ENCODE measurements at places on chromosomes 5 and 9.

DNA sequence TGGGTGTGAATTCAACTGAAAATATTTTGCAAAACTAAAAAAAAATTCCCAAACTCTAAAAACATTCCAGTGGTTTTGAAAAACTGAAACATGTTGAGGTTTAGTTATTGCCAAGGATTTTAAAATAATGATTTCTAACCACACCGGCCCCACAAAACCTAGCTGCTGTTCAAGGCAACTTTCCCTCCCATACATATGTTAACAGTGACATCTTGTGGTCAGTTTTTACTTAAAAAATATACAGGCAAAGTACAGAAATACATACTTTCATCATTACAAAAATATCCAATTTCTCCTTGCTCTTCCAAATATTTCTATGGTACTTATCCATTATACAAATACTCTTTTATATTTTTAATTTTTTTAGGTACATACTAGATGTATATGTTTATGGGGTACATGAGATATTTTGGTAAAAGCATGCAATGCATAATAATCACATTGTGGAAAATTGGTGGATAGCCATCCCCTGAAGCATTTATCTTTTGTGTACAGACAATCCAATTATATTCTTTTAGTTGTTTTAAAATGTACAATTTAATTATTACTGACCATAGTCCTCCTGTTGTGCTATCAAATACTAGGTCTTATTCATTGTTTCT lies 34.4 kb upstream of the MRPS30 start:
- DNase-seq = no peak

DNA sequence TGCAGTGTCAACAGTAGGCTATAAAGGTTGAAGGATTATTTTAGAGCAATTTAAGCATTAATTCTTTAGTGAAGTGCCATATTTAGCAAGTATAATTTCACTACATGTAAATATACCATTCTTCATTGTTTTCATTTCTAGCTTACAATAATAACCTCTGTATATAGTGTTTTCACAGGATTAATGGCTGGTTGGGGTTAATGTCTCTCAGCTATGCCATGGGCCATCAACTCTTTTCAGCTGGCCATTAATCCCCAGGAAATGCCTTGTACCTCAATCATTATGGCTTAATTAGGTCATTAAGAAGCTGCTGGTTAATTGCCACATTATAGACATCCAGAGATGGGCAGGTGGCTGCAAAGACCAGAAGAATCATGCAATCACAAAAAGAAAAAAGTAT lies 715.1 kb downstream of the MAT2B start:
- DNase-seq = no peak

DNA sequence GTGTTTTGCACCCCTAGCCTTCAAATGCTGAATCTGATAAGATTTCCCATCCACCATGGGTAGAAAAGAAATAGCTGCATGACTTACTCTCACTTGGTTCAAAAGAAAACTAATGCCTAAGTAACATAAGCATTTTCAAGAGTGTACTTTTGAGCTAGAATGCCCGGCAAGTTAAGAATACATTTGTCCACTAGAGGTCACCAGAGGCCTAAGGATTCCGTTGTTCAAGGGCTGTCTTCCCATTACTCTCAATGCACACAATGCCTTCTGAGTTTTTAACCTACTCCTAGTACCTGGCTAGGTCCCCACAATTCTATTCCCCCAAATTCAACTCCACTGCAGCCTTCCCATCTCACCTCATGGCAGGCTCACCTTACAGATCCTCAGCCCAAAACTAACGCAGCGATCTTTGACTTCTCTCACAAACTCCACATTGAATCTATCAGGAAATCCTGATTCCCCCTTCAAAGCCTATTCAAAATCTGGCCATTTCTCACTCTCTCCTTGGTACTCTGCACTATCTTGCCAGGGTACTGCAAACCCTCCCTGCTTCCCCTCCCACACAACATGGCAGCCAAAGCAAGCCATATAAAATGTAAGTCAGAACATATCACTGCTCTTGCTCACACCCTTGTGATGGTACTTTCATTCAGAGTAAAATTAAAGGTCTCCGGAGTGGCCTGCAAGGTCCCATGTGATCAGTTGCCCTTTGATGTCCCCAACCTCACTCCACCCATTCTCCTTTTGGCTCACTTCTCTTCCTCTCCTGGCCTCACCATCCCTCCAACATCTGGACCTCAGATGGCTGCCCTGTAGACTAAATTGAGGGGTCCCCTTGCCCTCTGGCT lies 13.4 kb downstream of the OXCT1 start:
- DNase-seq = peak; percentile 46

- no peak for DNase-seq
Measured at GRCh38 chr5:95966005-95966404, 4.4 kb upstream of the ELL2 start.

- peak; percentile 10 for DNase-seq
Measured at GRCh38 chr5:115543365-115544042, 1.1 kb downstream of the FEM1C start.

Measured in activated gamma-delta T cell treated with anti-CD3 and anti-CD28 coated beads, Interleukin-2, amount 50 U/mL, for 16 hours (primary cell).